ENCODE measurements at places on chromosomes 4 and X.
A peak's percentile ranks its signal among the peaks of the same experiment; 100 is the strongest.

GRCh38 chr4:158964728-158965124, 138.2 kb upstream of the RAPGEF2 start:
- no peak for DNase-seq

- no peak for DNase-seq
Observed at GRCh38 chrX:14295426-14295825, 233.9 kb upstream of the GLRA2 start.

DNA sequence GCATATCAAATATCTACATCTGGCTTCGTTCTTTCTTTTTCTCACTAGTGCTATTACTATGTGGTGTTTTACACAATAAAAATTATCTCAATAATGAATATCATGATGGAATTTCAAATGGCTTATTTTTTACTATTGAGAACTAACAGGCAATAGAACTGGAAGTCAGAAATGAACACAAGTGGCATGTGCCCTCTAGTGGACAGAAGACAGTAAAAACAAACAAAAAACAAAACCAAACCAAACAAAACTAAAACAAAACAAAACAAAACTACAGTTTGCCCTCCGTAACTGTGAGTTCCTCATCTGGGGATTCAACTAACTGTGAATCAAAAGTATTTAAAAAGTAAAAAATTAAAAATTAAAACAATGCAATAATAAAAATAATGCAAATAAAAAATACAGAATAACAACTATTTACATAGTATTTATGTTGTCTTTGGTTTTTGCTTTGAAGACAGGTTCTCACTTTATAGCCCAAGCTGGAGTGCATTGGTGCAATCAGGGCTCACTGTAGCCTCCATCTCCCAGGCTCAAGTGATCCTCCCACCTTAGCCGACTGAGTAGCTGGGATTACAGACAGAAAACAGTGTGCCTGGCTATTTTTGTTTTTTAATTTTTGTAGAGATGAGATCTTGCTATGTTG, 195.6 kb upstream of the TACR3 start:
- DNase-seq: no peak

- DNase-seq: peak; percentile 59
Observed at GRCh38 chrX:132092439-132093065, 35.3 kb downstream of the FRMD7 start.

GRCh38 chrX:129700536-129700935, 38.2 kb upstream of the XPNPEP2 start:
- no peak for DNase-seq

DNA sequence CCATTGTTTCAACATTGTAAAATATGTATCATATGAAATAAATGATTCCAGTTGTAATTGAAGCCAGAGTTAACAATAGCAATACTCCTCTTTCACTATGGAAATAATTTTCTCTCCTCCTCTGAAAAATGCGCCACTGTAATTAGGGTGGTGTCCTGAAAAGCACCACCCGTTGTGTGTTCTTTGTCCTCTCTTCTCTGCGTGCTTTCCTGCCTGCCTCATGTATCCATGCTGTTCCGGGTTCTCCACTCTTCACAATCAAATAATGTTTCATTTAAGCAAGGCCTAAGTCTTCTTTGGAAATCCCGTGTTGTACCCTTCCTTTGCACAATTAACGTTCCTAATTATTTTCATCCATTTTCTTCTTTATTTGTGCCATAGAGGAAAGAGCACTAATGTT, 293.3 kb downstream of the ADGRL3 start:
- DNase-seq: no peak

DNA sequence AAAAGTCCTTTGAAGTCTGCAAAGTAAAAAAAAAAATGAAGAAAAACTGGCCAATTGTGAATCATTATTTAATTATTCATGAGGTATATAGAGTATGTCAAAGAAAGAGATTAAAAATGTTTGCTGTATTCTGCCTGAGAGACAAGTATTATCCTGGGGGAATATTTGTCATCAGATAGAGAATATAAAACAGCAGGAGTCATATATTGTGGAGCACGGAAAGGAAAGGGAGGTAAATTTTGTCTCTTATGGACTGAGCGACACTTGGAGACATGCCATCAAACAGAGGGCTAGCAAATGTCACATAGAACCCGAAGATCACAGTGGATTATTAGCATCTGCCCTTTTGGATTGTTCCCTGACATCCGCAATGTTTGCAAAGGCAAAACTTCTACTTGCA, 39.2 kb upstream of the FAT1 start:
- no peak for DNase-seq

DNA sequence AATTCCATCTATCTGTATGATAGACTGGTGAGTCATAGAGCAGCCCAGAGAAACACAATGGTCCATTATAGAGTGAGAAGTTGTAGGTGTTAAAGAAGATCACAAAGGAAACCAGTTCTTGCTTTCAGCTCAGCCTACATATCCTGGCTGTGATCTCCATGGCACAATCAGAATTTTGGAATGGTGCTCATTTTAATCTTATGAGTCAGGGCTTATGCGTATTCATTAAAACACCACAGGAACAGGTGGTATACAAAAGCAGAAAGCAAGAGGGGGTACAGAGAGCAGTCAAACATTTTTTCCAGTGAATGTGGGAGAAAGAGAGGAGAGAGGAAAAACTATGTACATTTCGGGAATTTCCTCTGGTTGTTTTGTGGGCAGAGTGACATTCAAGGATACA, 126.9 kb downstream of the MFAP3L start:
- DNase-seq: no peak

GRCh38 chrX:151633157-151633556, 62.1 kb upstream of the PRRG3 start:
- DNase-seq: no peak

DNA sequence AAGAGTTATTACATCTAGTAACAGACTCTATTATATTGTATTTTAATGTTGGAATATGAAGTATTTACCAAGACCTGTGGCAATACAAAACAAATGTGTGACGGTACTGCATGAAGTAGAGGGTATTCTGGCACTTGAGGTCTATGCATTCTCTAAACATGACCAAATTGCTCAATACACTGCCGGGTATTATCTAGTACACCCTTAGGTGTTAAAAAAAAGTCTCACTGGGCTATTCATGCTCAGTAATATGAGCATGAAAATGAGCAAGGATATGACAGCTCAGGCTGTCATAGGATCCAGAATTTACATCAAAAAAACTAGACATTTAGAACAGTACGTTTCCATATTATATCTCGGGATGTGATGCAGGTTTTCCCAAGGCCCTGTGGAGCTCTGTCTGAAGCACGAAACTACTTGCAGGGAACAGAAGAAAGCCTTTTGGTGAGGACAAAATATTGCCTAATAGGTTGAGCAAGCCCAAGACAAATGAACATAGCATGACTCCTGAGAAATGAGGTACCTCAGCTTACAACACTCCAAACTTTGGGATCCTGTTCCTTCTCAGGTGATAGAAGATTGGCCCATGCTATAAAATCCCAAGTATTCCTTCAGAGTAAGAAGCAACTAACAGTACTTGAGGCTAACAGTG, 74.1 kb upstream of the MAOA start:
- no peak for DNase-seq

GRCh38 chr4:100936661-100937375, 410.5 kb downstream of the PPP3CA start:
- no peak for DNase-seq

DNA sequence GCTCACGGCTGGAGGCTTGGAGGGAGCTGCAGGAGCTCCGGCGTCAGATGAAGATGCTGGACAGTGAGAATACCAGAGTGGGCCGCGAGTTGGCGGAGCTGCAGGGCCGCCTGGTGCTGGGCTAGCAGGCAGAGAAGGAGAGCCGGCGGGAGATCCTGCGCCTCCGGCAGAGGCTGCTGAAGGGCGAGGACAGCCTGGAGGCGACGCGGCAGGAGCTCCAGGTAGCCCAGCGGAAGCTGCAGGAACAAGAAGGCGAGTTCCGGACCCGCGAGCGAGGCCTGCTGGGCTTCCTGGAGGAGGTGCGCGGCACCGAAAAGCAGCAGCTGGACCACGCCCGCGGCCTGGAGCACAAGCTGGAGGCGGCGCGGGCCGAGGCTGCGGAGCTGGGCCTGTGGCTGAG, 14.7 kb downstream of the SMIM10L2A start:
- no peak for DNase-seq

DNA sequence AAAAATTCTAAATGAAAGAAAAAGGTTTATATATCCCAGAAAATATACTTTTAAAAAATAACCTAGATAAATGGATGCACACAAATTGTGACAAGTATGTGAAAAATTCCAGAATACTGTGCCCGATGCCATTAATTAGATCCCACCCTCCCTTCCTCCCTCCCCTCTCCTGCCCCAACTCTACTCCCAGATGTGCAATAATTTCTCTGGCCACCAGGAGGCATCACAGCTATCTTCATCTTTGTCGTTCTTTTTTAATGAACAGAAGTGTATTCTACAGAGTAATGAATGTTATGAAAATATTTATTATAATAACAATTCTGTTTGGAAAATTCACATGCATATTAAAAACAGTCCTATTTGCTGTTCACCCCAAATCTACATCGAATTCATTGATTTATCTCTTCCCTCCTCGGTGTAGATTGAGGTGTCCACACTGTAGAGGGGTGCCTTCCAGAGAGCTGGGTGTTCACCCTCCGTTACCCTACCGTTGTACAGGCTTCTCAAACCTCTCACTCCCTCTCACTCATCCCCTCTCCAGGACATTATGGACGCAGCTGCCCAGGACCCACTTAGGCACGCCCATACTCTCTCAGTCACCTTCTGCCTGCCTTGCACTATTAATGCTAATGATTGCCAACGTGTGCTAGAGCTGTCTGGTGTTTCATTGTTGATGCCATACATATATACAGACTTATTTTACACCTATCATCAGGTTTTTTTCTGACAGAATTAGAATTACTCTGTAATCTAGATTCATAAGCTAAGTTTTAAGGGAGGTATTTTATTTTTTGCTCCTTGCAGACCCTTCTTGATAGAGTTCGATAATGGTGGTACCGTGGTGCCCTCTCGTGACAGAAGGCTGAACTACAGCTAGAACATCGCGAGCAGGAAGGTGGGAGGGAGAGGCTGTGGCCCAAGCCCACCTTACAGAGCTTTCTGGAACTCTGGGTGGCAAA, 14.1 kb downstream of the RAB40AL start:
- peak; percentile 54 for DNase-seq

DNA sequence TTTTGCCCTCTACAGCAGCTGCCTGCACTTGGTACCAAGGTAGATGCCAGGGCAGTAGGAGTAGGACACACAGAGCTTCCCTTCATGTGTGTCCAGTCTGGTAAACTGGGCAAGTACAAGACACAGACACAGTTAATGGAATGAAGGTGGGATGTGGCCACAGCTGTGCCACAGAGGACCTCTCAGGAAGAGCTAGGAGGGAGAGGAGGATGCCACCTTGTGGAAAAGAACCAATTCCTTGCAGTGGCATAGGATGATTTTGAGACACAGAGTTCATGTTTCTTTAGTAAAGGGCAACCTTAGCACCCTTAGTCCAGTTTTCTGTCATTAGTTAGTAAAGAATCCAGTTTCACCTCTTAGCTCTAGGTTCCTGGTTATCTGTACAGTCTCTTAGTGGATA, 36.3 kb upstream of the TBC1D14 start:
- no peak for DNase-seq

- no peak for DNase-seq
Observed at GRCh38 chr4:151667048-151667447, 93.8 kb downstream of the GATB start.

- no peak for DNase-seq
Observed at GRCh38 chr4:89196745-89197144, 85.4 kb downstream of the TIGD2 start.

DNA sequence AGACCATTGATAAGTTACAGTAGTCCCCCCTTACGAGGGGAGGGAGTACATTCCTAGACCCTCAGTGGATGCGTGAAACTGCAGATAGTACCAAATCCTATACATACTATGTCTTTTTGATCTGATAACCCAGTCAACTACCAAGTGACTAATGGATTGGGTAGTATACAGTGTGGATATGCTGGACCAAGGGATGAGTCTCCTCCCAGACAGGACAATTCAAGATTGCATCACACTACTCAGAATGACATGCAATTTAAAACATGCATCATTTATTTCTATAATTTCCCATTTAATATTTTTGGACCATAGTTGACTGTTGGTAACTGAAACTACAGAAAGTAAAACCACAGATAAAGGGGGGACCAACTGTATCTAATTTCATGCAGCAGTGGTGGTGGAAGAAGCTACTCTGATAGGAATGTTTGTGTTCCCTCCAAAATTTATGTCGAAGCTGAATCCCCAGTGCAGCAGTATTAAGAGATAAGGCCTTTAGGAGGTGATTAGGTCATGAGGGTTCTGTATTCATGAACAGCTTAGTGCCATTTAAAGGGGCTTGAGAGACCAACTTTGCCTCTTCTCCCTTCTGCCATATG, 11.9 kb downstream of the HADH start:
- DNase-seq: no peak
